ENCODE measurements at places on chromosomes 11 and 22.

- no peaks in the 10 kb centered on the region for H3K4me1 ChIP-seq
- H3K27ac ChIP-seq: no peak overlapping the region
- no peak for DNase-seq
- H3K4me3 ChIP-seq: no peak overlapping the region
- no peaks in the 10 kb centered on the region for H3K27me3 ChIP-seq
Observed at GRCh38 chr11:122189229-122189628, 73.2 kb upstream of the BLID start.

DNA sequence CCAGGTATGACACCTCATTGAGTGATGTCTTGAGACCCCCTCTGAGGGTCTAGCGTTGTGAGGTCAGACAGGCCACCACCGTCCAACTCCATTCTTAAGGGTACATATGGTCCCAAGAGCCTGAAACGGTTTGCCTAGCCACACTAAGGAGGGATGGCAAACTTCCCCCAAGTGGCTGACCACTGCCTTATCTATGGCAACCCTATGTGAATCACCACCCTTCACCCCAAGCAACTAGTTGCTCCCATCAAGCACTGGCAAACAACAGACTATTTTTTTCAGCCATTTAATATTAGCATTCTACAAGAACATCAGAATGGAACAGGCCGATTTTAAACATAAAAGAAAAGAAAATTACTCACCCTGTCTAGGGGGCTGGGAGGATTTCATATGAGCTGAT is 22.8 kb downstream of the THOC5 start:
- H3K36me3 ChIP-seq: peaks cover 74% of the 10 kb centered on the region
- no peaks in the 10 kb centered on the region for H3K4me1 ChIP-seq
- DNase-seq: no peak

DNA sequence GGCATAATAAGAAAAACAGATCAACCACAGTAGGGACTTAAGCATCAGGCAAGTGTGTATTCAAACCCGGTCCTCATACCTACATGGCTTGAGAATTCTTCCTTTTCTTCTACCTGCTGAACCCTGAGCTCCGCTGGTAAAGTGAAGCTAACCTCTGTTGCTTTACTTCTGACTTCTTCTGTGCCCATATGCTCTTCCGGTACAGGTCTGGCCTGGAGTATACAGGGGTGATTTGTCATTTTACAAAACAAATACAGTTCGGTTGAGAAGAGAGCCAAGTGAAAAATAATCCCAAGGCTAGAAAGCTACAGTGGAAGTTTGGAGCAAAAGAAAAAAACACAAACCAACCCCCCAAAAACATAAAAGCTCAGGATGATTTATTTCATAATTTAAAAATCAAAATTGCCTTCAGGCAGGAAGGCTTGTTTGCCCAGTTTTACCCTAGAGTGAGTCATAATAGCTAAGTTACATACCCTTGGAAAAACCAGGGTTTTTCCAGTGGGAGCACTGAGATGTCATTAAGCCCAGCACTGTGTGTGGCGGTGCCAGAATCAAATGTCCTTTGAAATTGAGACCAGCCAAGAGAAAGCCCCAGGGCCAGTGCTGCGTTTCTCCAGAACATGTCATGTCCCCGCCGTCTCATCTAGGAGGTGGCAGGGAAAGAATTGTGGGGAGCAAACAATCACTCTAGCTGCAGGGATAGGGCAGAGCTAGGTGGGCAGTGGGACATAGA is 305.5 kb upstream of the ISX start:
- H3K4me3 ChIP-seq: no peak overlapping the region
- no peaks in the 10 kb centered on the region for H3K36me3 ChIP-seq
- H3K4me1 ChIP-seq: no peaks in the 10 kb centered on the region
- H3K27ac ChIP-seq: no peak overlapping the region

DNA sequence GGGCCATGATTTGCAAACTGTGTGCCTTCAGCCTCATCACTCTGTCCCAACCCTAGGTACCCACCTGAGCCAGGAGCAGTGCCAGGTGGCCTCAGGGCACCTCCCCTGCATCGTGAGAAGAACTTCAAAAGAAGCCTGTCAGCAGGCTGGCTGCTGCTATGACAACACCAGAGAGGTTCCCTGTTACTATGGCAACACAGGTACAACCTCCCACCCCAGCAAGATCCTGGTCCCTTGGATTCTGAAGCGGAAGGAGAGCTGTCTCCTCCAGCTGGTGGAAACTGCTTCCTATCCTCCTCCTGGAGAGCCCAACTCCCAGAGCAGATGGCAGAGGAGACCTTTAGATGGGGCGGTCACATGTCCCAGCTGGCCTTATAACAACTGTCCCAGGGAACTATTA is 2.9 kb downstream of the ZP1 start:
- no peak for DNase-seq
- no peak overlapping the region for H3K4me3 ChIP-seq
- H3K27ac ChIP-seq: no peak overlapping the region
- H3K27me3 ChIP-seq: no peaks in the 10 kb centered on the region
- no peaks in the 10 kb centered on the region for H3K36me3 ChIP-seq

GRCh38 chr11:2375341-2375853 is 1.7 kb upstream of the CD81 start:
- no peaks in the 10 kb centered on the region for H3K27me3 ChIP-seq
- H3K4me1 ChIP-seq: peaks cover 32% of the 10 kb centered on the region
- H3K27ac ChIP-seq: no peak overlapping the region
- H3K36me3 ChIP-seq: peaks cover 5% of the 10 kb centered on the region

Data from T-cell (primary cell).